NCI-H1930 (cell line): ENCODE measurements at places on chromosomes 7 and 10.

DNA sequence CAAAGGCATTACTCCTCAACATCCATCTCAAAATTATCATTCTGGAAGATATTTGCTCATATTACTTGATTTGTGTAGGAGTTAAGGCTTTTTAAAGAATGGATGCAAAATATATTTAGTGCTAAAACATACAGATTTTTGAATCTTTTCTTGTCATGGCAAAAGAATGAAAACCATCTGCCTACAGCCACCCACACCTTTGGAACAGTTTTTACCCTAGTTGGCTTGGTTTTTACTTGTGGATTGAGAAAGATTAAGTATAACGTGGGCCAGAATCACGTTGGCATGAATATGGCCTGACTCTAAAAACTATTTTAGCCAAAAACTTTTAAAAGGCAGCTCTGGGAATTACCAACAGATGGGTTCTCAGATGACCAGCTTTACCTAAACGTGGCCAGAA is 128.2 kb downstream of the SPAG6 start:
- no peak for DNase-seq

GRCh38 chr10:75353183-75353582 is 48.4 kb downstream of the ZNF503 start:
- no peak for DNase-seq

- DNase-seq = no peak
These were observed 23.9 kb downstream of the KLF6 start for GRCh38 chr10:3761021-3761686.

DNA sequence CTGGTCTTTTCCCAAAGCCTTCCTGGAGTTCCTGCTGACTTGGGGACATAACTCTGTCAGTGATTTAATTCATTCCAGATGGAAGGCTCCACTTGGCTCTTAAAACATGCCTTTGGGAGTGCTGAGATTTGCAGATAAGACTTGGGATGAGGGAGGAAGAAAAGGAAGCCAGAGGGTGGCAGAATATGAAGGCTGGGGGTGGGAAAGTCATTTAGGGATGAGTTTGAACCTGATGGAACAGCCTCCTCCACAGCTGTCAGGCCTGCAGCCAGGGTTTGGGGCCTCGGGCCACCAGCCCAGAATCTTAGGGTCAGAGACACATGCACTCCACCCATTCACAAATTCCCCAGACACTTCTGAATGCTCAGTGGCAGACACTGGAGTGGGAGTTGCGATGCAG is 28.4 kb upstream of the EIF5AL1 start:
- no peak for DNase-seq
